ENCODE measurements at places on chromosomes 5 and 9.
A peak's percentile ranks its signal among the peaks of the same experiment; 100 is the strongest.

DNA sequence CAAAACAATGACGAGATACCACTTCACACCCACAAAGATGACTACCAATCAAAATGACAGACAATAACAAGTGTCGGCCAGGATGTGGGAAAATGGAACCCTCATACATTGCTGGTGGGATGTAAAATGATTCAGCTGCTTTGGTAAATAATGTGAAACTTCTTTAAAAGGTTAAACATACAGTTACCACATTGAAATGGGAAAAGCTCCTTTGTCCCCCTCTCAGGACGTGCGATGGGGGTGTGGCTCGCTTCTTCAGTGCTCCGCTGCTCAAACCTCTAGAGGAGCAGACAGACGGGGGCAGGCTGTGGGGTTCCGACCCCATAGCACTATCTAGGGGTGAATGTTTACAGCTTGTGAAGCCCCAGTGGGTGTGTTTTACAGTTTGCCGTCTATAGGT is 8.0 kb upstream of the PLPP6 start:
- no peak for DNase-seq

DNA sequence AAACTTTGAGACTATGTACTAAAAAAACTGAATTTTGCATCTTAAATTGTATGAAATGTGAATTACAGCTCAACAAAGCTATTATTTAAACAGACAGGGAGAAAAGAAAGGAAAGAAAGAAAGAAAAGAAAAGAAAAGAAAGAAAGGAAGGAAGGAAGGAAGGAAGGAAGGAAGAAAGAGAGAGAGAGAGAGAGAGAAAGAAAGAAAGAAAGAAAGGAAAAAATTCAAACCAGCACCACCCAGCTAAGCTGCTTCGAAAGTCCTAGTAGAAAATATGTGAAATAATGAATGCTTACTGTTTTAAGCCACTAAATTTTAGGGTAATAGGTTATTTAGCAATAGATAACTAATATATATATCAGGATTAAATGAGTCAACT is 31.7 kb upstream of the CDK5RAP2 start:
- DNase-seq = no peak

GRCh38 chr5:104626122-104626521 is 1063.5 kb upstream of the NUDT12 start:
- DNase-seq = no peak

- no peak for DNase-seq
Observed at GRCh38 chr5:170449232-170449631, 54.6 kb upstream of the KCNIP1 start.

- DNase-seq = peak; percentile 43
Observed at GRCh38 chr5:90783460-90784333, 225.1 kb downstream of the ADGRV1 start.

DNA sequence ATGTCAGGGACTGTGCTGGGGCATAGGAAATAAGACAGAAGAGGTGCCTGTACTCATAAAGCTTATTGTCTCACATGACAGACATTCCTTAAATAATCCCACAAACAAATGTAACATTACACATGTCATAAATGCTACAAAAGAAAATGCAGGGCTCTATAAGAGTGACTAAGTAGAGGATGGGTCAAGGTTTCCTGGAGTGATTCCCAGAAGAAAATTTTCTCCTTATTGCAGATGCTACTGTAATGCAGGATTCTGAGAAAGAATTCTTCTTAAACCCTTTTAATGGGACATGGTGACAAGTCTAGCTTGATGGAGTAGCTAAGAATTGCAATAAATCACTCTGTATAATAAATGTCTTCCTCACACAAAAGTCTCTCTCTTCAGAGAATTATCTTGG is 55.7 kb downstream of the SH3TC2 start:
- DNase-seq = no peak

- no peak for DNase-seq
Observed at GRCh38 chr5:146599261-146599660, 83.3 kb upstream of the GPR151 start.

GRCh38 chr5:98231089-98231488 is 542.4 kb upstream of the RGMB start:
- no peak for DNase-seq

Measured in RWPE1 (cell line).